Stimulated activated CD8-positive, alpha-beta memory T cell treated with anti-CD3 and anti-CD28 coated beads, Interleukin-4, amount 100 ng/mL, for 1 hour (primary cell): ENCODE measurements at places on chromosomes 2 and 18.

DNA sequence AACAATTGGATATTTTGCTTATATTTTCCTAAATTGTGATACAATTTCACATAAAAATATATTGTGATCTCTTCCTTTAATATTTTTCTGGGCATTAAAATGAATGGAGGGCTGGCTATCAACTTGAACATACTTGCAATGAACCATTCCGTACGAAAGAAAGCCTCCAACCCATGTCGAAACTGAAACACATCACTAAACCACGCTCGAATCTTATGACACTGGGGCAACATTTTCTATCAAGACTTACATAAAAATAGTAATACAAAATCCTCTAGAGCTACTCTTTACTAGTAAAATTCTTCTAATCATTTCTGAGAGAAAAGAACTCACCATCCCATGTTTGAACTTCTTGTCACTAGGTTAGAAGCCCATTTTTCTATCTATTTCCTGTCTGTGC lies 132.8 kb upstream of the DOK6 start:
- no peak for DNase-seq

DNA sequence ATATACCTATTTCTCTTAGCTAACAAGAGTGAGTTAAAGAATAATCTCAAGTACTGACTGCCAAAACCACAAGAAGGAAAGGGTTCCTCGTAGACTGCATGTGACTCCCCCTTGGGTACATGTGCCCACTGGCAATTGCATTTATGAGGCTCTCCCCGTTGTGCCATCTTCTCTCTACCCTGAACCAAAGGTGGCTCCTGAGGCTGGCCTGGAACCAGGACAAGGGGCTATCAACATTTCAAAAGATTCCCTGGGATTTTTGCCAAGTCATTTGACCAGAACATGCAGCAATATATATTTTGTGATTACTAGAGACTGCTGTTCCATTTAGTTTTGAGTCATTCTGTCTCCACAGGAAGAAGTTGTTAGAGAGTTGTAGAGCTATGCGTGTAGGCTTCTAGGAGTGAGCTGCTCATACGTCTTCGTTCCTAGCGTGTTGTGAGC lies 45.8 kb downstream of the LAMA3 start:
- DNase-seq, result no peak

GRCh38 chr2:216117561-216118340 lies 8.6 kb downstream of the XRCC5 start:
- DNase-seq, result no peak

GRCh38 chr2:232951891-232952290 lies 61.2 kb downstream of the NGEF start:
- DNase-seq, result no peak

DNA sequence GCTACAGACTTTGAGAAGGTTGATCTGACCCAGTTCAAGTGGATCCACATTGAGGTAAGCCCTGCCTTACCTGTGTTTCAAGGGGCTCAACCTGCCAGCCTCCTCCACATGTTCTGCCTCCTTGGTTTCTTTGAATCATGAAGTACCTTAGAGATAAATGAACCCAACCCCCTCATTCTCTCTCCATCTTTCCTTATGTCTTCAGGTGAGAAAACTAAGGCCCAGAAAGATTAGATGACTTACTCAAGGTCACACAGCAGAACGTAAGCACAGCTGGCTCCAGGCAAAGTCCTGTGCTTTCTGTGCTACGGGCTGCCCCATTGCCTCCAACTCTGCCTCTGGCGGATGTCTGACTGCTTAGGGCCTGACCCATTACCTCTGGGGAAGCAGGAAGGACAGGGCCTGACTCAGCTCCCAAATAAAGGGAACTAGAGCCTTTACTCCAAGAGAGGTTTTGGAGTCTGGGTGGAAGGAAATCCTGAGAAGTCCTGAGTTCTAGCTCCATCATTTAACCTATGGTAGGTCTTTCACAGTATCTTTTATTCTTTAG lies 10.3 kb downstream of the KHK start:
- DNase-seq, result no peak

DNA sequence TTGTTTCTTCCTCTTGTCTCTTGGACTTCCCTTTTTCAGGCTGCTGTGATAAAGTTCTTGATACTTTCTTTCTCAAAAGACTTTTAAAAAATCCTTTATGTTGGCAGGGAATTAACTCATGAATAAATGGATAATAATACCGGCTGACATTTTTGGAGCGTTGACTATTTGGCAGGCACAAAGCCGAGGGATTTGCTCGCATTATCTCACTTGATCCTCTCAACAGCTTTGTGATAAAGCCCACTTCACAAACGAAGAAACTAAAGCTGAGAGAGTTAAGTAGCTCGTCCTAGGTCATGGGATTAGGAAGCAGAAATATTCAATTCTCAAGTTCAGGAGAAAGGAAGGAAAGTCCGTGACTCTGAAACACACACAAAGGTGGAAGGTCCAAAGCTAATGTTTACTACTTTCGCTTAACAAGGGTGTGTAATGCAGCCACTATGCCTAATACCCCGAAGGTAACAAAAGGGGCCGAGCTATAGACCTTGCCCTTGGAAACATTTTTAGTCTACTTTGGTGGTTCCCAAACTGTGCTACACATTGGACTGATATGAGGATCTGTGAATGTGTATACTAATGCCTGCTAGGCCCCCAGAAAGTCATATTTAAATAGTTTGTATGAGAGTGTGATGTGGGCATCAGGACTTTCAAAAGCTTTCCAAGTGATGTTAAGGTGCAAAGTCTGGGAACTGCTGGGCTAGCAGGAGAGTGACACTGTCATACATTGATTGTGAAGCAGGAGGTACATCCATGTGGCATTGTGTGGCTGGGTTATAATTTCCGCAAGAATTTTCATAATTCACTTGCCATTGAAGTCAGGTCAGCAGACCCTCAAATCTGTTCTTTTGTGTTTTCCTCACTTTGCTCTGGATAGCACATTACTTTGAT lies 508.4 kb downstream of the PLCL1 start:
- DNase-seq, result no peak

GRCh38 chr18:58535340-58536201 lies 93.3 kb downstream of the ALPK2 start:
- DNase-seq, result no peak

- DNase-seq, result no peak
Observed at GRCh38 chr18:32899819-32900218, 127.0 kb upstream of the KLHL14 start.
